ENCODE measurements at places on chromosomes 2 and 18.

DNA sequence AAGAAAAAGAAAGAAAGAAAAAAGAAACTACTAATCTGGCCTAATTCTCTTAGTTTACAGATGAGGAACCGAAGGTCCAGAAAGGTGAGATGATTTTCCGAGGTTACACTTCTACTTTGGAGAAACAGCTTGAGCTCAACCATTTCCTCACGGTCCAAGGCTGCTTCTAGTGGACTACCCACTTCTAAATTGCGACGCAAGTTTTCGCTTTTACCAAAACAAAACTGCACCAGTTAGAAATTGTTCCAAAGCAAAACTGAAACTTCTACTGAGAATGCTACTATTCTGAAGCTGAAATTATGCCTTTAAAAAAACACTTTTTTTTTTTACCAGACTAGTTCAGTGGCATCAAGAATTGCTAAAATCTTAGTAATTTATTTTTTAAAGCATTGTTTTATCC is 101.6 kb downstream of the INO80D start:
- DNase-seq, result no peak

DNA sequence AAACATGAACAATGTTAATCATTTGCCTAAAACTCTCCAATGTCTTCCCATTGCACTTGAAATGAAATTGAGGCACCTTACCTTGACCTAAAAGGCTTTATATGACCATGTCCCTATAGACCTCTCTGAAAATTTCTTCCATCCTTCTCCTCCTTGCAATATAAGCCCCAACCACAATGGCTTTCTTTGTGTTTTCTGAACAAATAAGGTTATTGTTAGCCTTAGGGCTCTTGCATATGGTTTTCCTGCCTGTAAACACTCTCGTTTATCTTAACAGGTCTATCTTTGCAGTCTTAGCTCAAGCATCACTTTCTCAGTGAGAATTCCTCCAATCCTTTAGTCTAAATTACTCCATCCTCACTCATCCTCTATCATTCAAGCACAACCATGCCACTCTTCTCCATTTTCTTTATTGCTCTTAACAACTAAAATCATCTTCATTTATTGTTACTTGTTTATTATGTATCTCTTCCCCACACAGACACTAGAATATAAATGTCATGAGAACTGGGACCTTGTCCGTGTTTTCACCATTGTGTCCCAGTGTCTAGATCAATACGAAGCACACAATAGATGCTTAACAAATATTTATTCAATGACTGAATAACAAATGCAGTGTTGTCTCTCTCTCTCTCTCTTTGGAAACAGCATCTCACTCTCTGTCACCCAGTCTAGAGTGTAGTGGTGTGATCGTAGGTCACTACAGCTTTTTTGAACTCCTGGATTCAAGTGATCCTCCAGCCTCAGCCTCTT is 129.3 kb downstream of the RDH14 start:
- no peak for DNase-seq

DNA sequence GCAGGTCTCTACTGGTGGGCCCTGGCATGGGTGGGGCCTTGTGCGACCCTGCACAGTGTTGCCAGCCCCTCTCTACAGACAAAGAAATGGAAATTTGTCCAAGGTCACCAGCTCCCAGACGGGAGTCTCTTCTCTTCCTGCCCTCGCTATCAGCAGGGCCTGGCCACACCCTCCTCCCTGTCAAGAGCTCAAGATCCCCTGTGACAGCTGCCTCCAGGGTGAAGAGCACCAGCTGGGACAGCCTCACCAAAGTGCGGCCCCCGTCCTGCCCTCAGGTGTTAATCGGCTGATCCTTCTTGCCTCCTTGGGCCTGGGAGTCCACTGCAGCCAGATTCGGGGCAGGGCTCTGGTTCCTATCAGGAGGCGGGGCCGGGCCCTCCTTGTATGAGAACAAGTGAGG is 259.1 kb downstream of the TWIST2 start:
- DNase-seq, result no peak

DNA sequence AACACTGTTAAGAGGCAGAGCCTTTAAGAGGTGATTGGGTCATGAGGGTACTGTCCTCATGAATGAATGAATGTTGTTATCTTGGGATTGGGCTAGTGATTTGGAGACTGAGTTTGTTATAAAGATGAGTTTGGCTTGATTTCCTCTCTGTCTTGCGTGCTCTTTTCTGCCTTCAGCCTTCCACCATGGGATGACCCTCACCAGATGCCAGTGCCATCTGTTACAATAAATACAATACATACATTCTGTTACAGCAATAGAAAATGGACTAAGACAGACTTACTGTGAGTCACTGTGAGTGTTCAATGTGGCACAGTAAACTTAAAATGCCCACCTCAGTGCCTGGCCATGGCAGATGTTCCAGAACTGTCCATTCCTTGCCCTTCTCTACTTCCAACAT is 95.0 kb upstream of the ZFP36L2 start:
- DNase-seq, result no peak
